ENCODE measurements at places on chromosomes 5 and 9.

DNA sequence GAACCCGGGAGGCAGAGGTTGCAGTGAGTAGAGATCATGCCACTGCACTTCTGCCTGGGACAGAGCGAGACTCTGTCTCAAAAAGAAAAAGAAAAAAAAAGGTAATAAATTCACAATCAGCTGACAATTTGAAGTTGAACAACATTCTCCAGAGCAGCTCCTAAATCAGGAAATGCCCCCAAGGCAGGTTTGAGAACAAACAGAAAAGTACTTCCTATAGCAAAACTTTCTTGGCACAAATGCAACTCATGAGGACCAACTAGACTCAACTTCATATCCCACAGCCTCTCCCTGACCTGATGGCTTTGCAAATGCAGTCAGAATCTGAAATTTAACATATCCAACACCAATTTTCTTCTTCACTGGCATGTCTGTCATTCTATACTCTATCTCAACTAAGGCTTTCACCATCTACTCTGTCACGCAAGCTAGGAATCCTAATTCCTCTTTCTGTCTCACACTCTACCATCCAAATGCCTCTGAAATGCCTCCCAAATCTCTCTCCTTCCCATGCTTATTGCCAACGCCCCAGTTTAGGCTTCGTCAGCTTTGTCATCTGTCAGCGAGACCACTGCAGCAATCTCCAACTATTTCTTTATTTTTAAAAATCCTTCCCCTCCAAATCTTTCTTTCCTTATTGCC lies 113.3 kb downstream of the MAPKAP1 start:
- DNase-seq = no peak

DNA sequence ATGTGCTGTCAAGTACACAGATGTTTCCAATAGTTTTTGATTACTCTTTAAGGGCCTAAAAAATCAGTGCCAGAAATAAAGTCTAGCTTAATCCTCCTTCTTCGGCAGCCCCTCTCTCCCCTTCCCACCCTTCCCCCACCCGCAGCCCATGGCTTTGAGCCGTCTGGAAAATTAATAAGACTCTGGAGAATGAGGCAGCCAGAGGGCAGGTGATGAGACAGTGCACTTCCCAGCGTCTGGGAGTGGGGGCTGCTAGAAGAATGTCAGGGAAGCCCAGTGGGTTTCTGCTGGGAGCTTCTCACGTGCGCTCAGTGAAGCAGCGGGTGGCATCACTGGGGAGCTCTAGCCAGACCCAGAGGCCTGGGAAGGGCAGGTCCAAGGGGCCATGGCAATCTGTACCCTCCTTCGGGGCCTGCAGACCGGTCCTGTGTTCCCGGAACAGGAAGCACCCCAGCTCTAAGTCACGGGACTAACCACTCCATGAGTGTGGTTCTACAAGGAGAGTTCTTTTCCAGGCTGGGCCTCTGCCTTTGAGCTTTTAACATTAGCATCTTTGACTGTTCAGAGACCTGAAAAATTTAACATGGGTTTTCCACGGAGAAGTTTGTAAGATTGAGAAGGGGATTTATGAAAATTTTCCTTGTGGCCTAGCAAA lies 164.8 kb upstream of the OTULINL start:
- no peak for DNase-seq

- no peak for DNase-seq
These were observed 15.1 kb downstream of the SLC22A5 start for GRCh38 chr5:132384506-132385050.

DNA sequence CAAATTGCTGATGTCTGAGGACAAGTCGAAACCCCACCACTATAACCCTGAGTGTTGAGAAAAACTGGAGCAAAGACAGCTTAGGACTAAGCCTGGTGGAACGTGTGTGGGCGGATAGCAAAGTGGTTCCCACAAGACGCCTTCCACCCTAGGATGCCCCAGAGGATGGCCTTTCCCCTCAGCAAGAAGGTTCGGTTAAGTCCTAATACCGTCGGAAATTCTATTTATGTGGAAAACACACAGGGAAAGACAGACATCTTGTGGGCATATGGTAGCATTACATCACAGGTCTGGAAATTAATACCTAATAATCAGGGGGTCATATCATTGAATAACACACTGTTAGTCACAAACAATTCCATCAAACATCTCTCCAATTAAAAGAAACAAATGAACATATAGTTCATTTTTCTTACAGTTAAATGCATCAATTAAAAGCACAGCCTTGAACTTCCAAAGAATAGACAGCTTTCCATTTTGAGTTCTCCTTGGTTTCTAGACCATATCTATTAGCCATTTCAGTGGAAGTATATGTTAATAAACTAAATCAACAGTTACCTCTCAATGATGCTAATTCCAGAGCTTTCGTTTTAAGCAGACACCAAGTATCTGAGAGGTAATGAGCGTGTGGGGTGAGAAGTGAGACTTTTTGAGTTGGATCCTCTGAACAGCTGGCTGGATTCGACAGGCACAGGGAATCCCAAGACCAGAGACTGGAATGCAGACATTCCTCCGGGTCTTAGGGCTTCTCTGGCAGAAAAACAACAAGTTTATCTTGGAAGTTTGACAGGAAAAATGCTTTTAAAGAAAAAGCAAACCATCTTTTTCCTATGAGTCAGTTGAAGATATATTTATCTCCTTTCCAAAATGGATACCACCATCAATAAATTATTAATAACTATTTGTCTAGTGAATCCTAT lies 2.9 kb upstream of the ICE1 start:
- DNase-seq = peak; percentile 79

- no peak for DNase-seq
These were observed 717 bp upstream of the IQGAP2 start for GRCh38 chr5:76402251-76402885.

- no peak for DNase-seq
These were observed 59.9 kb downstream of the SERINC5 start for GRCh38 chr5:80195837-80196400.

DNA sequence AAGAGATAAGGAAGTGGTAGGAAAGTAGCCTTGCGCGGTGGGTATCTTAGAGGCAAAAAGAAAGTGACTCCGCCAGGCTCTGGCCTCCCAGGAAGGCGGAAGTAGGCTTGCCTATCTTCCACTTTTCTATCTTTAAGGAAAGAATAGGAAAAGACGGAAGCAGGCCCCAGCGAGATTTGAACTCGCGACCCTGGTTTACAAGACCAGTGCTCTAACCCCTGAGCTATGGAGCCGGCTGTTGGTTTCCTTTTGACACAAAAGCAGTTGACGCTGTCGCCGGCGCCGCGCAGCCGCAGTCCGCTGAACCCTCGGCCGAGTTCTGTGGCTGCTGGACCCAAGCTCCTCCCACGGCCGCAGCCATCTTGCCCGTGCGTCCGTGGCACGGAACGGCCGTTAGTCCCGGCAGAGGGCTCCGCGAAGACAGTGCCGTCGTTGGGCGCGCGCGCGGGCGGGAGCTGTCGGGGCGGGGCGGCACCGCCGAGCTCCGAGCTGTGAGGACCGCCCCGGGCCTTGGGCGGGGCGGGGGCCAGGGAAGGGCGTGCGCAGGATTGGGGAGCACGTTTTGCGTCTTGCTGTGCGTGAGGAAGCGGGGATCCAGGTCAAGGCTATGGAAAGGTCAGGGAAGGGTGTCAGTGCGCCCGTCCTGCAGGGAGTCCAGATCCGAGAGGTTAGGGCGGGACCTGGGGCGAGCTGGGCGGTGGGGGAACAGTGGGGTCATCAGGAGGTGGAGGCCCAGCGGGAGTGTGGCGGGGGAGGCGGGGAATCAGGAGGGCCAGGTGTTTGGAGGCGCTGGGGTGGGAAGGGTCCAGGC lies 13.3 kb downstream of the TRIM7 start:
- peak; percentile 96 for DNase-seq

- peak; percentile 41 for DNase-seq
These were observed 60.1 kb upstream of the SPATA31C2 start for GRCh38 chr9:88198341-88198807.

DNA sequence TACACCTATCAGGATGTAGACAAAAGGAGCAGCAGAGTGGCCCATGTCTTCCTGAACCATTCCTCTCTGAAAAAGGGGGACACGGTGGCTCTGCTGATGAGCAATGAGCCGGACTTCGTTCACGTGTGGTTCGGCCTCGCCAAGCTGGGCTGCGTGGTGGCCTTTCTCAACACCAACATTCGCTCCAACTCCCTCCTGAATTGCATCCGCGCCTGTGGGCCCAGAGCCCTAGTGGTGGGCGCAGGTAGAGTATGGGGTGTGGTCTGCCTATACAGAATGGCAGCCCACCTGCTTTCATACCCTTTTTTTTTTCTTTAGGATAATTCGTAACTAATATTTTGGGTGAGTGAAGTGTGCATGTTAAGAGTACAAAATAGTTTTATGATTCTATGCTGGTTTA lies 1.1 kb downstream of the SLC27A6 start:
- no peak for DNase-seq

DNA sequence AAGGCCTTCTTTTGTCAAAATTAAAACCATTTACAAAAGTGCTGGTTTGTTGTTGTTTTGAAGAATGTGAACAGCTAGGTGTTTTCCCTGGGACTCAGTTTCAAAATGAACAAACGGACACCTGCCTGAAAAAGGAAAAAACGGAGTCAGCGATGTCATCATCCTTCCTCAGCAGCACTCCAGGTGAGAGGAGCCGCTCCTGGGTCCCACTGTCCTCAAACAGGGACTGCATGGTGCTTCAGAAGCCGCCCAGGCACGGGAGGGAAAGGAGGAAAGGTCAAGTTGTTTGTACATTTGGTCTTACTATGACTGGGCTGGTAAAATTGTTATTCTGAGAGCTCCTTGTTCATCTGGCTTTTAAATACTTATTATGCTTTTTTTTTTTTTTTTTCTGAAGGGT lies 69.0 kb upstream of the ZSWIM6 start:
- no peak for DNase-seq

DNA sequence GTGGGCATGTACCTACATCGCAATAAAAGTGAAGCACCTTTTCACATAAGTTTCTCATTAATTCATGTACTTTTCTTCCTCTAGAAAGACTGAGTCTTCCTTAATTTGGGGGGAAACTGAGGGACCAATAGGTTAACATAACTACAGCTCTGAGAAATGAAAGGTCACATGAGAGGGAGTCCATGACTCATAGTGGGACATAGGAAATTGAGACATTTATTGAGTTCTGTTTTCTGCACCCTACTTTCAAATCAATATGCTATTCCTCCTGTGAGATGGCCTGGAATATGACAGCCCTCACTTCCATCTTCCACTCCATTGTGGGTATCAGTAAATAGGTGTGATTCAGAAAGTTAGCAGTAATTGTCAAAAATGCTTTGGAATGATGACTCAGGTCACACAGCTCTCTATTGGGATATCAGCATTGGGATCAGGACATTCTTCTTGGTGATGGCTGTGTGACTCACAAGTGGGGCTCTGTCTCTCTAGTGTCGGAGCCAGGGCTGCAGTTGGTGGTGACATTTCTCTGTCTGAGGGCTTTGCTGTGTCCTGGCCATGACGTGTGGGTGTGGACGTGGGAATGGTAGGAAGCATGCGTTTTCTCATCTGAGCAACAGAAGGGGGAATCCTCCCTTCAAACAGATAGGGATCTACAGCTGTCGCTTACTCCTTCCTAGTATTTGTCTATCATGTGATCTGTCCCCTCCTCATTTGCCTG lies 125.0 kb downstream of the TRIO start:
- DNase-seq = peak; percentile 89

DNA sequence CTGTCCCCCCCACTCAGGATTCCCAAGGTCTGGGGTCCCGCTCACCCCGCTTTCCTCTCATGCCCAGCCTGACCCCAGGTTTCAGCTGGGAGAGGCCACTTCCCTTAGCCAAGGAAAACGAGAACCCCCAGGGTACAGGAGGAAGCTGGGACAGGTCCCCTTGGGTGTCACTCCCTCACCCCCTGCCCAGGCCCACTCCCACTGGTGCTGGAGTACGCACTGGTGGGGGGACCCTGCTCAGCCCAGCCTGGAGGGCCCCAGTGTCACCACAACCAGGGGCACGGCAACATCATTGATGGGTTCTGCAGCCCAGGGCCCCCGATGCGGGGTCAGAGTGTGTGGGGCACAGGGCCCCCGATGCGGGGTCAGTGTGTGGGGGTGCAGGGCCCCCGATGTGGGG lies 145.0 kb upstream of the CDKN2B start:
- DNase-seq = no peak

DNA sequence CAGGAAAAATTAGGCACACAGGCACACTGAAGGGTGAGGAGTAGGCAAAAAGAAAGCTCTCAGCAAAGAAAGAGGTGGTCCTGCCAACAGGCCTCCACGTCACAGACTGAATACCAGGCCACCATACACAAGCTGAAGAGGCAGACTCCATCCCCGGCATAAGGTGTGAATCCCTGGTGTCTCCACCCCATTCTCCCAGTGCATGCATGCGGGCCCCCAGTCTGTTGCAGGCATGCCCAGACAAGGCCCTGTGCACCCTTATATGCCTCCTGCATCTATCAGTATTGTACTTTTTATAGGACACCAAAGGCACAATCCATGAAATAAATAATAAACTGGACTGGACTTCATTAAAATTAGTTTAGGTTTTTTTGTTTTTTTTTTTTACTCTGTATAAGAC lies 73.1 kb downstream of the RGMB start:
- no peak for DNase-seq

GRCh38 chr9:75164573-75164972 lies 76.3 kb downstream of the OSTF1 start:
- no peak for DNase-seq

GRCh38 chr9:116362493-116362892 lies 208.9 kb downstream of the PAPPA start:
- DNase-seq = no peak

- peak; percentile 63 for DNase-seq
These were observed 499.0 kb downstream of the SEMA5A start for GRCh38 chr5:9046756-9047481.

- no peak for DNase-seq
These were observed 205.7 kb downstream of the CDK5RAP2 start for GRCh38 chr9:120374239-120374638.

DNA sequence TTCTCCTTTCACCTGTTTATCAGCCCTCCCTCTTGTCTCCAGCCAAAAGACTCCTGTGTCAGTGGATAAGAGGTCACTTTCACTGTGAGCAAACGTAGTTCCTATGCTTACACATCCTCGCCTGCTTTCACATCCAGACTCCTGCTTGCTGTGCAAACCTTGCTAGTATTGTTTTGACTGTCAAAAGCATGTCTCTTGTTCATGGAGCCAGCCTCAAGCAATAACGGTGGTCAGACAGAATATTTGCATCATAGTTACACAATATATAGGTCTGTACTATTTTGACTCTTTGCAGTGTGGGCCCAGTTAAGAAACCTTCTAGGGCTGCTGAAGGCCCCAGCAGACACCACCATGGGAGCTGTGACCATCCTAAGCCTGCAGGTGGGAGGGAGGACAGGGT lies 420.0 kb downstream of the SEMA5A start:
- DNase-seq = no peak

GRCh38 chr9:15142878-15143534 lies 164.0 kb downstream of the TTC39B start:
- peak; percentile 62 for DNase-seq

- peak; percentile 81 for DNase-seq
These were observed 13.4 kb upstream of the EXOC3 start for GRCh38 chr5:429453-430188.
